Metanephros (tissue), 2 donors: ENCODE measurements at places on chromosomes 6 and 20. TPM values are rescaled to one million over a fixed set of nuclear protein-coding genes. Genes with fewer than 3 reads are reported as not detected.

The MYH7B gene
- 4.0 TPM for total RNA-seq

The CDC40 gene
- total RNA-seq, result 18.9 TPM

The PRSS35 gene
- total RNA-seq, result 21.8 TPM

The PI16 gene
- 8.8 TPM for total RNA-seq

The KCNQ5 gene
- total RNA-seq, result 2.0 TPM

The PDE10A gene
- total RNA-seq, result 38.2 TPM

The SLX4IP gene
- total RNA-seq, result 6.7 TPM

The IL17F gene
- total RNA-seq, result not detected

The PSMF1 gene
- total RNA-seq, result 49.5 TPM

The OR2B6 gene
- total RNA-seq, result 0.23 TPM

The KAT14 gene
- total RNA-seq, result 12.4 TPM

The AHI1 gene
- 40.1 TPM for total RNA-seq

The SAPCD1 gene
- 4.3 TPM for total RNA-seq

The BTN1A1 gene
- not detected for total RNA-seq

The SALL4 gene
- total RNA-seq, result 7.7 TPM

The NRN1 gene
- 5.1 TPM for total RNA-seq

The CUL7 gene
- 40.5 TPM for total RNA-seq

The POPDC3 gene
- total RNA-seq, result 4.7 TPM

The GJA1 gene
- total RNA-seq, result 45.8 TPM

The OR2B2 gene
- total RNA-seq, result not detected

The CTAGE9 gene
- not detected for total RNA-seq

The NANP gene
- 5.6 TPM for total RNA-seq

The ARMH2 gene
- total RNA-seq, result not detected

The C6orf58 gene
- total RNA-seq, result not detected

The AVP gene
- not detected for total RNA-seq

The LPA gene
- total RNA-seq, result 0.06 TPM

The OR12D3 gene
- not detected for total RNA-seq

The HLA-G gene
- total RNA-seq, result not detected

The SIGLEC1 gene
- 4.4 TPM for total RNA-seq

The DPPA5 gene
- total RNA-seq, result not detected

The C20orf204 gene
- total RNA-seq, result 3.6 TPM

The DDX43 gene
- 0.12 TPM for total RNA-seq

The KLC4 gene
- total RNA-seq, result 43.6 TPM

The BNIP5 gene
- 0.58 TPM for total RNA-seq

The CDC25B gene
- 27.9 TPM for total RNA-seq

The NOL7 gene
- total RNA-seq, result 35.2 TPM

The C2 gene
- 7.1 TPM for total RNA-seq

The HIVEP2 gene
- total RNA-seq, result 23.4 TPM

The KIAA0408 gene
- 5.1 TPM for total RNA-seq

The SEMG1 gene
- total RNA-seq, result not detected

The SAYSD1 gene
- 16.1 TPM for total RNA-seq

The RSPH4A gene
- total RNA-seq, result 1.9 TPM

The PAK5 gene
- 0.06 TPM for total RNA-seq

The BMP6 gene
- 8.6 TPM for total RNA-seq

The BPIFB1 gene
- not detected for total RNA-seq

The CST2 gene
- total RNA-seq, result not detected

The HLA-DQB1 gene
- 3.0 TPM for total RNA-seq
